ENCODE measurements at places on chromosomes 4 and X.

- DNase-seq, result no peak
Measured at GRCh38 chr4:1521821-1522361, 115.6 kb upstream of the NKX1-1 start.

GRCh38 chr4:43394976-43395375 lies 502.5 kb downstream of the GRXCR1 start:
- DNase-seq, result no peak

GRCh38 chr4:171538601-171539100 lies 274.6 kb upstream of the GALNTL6 start:
- no peak for DNase-seq

DNA sequence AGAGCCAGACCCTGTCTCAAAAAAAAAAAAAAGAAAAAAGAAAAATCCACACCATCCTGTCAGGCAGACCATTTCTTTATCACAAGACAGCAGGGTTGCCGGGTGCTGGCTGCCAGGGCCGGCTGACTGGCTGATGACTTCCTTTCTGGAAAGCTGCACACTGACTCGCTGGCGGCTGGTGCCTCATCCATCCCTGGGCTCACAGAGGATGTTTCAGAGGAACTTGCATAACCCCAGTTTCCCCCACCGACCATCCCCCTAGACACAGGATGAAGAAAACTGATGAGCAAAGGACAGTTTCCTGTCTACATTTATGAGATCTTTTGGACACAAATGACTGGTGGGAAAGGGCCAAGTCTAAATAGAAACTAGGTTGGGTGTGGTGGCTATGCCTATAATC lies 14.1 kb downstream of the HPSE start:
- no peak for DNase-seq

DNA sequence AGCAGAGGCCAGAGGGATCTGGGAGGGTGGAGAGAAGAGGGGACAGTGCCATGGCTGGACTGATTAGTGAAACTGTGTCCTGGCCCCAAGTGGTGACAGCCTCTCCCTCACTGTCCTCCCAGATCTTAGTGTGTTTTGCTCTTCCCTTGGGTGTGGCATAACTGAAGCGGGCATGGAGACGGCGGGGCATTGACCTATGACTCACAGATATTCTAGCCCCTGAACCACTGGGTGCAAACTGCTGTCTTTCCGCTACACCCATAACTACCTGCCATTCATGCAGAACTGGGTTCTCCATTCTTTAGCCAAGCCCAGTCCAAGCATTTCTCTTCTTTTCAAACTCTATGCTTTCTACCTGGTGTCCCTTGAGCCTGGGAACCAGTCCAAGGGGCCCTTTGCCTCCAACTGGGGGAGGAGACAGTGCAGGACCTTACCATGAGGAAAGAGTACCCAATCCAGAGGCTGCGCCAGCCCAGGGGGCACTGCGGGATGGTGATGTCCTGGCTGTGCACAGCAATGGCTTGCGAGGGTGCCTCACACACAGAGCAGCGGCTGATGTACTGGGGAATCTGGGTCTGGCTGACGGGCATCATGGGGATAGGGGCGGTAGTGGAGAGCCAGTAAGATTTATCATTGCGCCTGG lies 67.6 kb downstream of the ATG4A start:
- no peak for DNase-seq

GRCh38 chrX:50988649-50989048 lies 78.1 kb downstream of the BMP15 start:
- DNase-seq, result no peak

DNA sequence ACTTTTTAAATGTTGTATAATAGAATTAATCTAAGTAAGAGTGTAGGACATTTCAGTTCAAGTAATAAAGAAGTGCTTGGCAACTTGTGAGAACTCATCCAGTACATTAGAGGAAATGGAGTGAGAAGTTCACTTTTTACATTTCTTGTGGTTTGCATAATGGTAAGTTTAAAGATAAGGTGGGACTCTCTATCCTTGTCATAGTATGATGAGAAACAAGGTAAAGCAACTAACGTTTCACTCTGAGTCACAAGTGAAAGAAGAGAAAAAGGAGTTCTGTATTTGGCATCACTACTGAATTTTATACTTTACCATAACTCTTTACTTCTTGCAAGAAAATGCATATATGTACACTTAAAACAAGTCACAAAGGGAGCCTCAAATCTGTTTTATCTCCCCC lies 219.4 kb downstream of the SLC4A4 start:
- no peak for DNase-seq

GRCh38 chr4:28548136-28548535 lies 1687.5 kb downstream of the STIM2 start:
- no peak for DNase-seq

DNA sequence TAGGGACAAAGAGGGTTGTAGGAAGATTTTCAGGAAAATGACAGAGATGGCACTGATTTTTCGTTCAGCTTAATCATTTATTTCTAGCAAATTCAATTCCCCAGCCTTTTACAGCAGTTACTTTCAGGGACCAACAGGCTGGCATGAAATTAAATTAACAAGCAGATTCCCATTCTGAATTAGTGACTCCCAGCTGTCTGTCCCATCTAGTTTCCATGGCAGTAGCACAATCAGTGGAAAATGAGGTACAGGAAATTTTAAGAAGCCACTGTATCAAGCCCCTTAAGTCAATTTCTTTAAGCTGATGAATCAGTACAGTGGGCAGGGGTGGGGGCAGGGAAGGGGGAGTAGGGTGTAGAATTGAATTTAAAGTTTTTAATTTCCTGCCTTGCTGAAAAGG lies 121.1 kb upstream of the TEX13C start:
- no peak for DNase-seq

DNA sequence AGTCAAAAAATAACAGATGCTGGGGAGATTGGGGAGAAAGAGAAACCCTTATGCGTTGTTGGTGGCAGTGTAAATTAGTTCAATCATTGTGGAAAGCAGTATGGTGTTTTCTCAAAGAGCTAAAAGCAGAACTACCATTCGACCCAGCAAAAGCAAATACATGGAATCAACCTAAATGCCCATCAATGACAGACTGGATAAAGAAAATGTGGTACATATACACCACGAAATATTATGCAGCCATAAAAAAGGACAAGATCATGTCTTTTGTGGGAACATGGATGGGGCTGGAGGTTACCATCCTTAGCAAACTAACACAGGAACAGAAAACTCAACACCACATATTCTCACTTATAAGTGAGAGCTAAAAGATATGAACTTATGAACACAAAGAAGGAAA lies 188.9 kb downstream of the CAMK2D start:
- DNase-seq, result no peak

GRCh38 chr4:145545538-145546174 lies 64.0 kb downstream of the SMAD1 start:
- no peak for DNase-seq

Measured in HepG2 (cell line).